ENCODE measurements at places on chromosomes 2 and 18. TPM values are rescaled to one million over a fixed set of nuclear protein-coding genes. Genes with fewer than 3 reads are reported as not detected.
A peak's percentile ranks its signal among the peaks of the same experiment; 100 is the strongest.

- no peak overlapping the region for H3K27ac ChIP-seq
- no peak for DNase-seq
- H3K4me3 ChIP-seq, result no peak overlapping the region
- no peaks in the 10 kb centered on the region for H3K27me3 ChIP-seq
- H3K4me1 ChIP-seq, result peaks cover 27% of the 10 kb centered on the region
Measured at GRCh38 chr2:208315081-208315788, 49.2 kb downstream of the PIKFYVE start.

GRCh38 chr2:67719351-67719750 lies 322.2 kb downstream of the ETAA1 start:
- H3K4me3 ChIP-seq, result no peak overlapping the region
- no peak for DNase-seq
- no peak overlapping the region for H3K27ac ChIP-seq
- H3K27me3 ChIP-seq, result no peaks in the 10 kb centered on the region
- H3K36me3 ChIP-seq, result no peaks in the 10 kb centered on the region

The CFAP65 gene
- not detected for total RNA-seq

DNA sequence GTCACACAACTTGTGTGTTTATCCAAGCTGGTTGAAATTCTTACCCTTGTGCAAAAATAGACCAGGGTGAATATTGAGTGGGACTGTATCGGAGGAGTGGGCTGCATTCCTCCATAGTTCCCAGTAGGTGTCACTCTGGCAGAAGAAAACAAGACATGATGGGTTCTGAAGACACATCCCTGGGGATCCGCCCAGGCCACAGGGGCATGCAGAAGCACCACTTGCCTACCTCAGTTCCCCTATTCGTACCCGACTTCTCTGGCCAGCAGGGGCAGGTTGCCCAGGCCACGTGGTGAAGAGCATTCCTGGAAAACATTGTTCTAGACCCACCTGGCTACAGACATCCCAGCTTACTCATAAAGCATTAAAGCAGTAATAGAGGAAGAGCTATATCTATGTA lies 168.2 kb downstream of the FAM210A start:
- H3K4me3 ChIP-seq, result no peak overlapping the region
- H3K36me3 ChIP-seq, result no peaks in the 10 kb centered on the region
- no peak for DNase-seq
- H3K27ac ChIP-seq, result no peak overlapping the region
- H3K4me1 ChIP-seq, result peaks cover 41% of the 10 kb centered on the region
- no peaks in the 10 kb centered on the region for H3K27me3 ChIP-seq

The CDK15 gene
- 0.49 TPM for total RNA-seq

DNA sequence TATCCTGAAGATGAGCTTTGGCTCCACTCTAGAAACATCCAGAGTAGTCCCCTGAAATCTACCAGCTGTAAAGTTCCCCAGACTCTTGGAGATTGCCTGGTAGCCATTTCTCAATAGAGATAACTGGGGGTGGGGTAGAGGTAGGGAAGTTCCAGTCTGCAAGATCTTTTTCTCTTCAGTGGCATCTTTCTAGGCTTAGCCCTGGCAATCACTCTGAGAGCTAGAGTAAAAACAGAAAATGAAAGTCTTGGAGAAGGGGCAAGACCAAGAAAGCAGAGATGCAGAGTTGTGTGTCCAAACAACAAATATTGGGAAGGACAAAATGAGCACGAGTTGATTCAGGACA lies 41.8 kb upstream of the LCLAT1 start:
- no peak overlapping the region for H3K4me3 ChIP-seq
- H3K4me1 ChIP-seq, result peaks cover 83% of the 10 kb centered on the region
- H3K27me3 ChIP-seq, result no peaks in the 10 kb centered on the region
- H3K27ac ChIP-seq, result peak overlapping the region; percentile 53
- H3K36me3 ChIP-seq, result no peaks in the 10 kb centered on the region

DNA sequence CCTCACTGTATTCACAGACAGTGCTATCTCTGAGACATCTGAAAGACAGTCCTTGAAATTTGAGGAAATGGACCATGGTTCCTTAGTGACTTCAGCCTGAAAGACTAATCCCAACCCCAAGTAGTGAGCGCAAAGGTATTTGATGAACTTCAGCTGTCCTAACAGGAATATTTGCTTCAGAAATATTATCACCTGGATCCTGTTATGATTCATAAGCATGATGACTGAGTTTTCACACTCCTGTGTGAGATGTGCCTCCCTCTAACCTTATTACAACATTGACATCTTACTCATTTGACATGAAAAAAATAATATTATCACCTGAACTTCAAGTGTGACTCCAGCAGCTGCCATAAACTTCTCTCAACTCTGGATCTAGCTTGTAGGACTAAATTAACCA lies 11.6 kb upstream of the MRPL19 start:
- no peaks in the 10 kb centered on the region for H3K4me1 ChIP-seq
- DNase-seq, result no peak
- no peaks in the 10 kb centered on the region for H3K27me3 ChIP-seq
- H3K4me3 ChIP-seq, result no peak overlapping the region

The GPR45 gene
- total RNA-seq, result not detected

DNA sequence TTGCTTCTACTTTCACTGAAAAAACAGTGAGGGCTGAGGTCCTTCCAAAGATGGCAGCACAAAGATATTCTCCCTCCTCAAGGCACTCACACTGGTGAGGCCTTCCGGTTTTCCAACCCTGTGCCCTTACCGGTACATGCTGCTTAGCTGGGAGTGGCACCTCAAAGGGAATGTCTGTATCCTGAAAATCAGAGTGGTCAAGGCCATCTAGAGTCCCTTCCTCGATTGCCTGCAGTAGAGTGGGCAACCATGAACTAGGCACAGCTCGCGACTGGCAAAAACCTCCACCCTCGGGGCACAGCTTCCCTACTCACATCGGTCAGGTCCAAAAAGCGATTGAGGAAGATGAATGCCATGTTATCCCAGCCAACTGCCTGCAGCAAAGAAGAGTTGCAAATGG lies 3.4 kb downstream of the KRTCAP3 start:
- peaks cover 16% of the 10 kb centered on the region for H3K4me1 ChIP-seq
- H3K27me3 ChIP-seq, result no peaks in the 10 kb centered on the region
- no peak for DNase-seq
- no peak overlapping the region for H3K4me3 ChIP-seq
- H3K27ac ChIP-seq, result no peak overlapping the region

GRCh38 chr18:46337271-46337670 lies 233.1 kb downstream of the HAUS1 start:
- peak overlapping the region; percentile 66 for H3K27ac ChIP-seq
- H3K27me3 ChIP-seq, result no peaks in the 10 kb centered on the region
- no peak overlapping the region for H3K4me3 ChIP-seq
- H3K4me1 ChIP-seq, result peaks cover 38% of the 10 kb centered on the region
- DNase-seq, result peak; percentile 14

The DUSP2 gene
- 3.0 TPM for total RNA-seq

- peaks cover 11% of the 10 kb centered on the region for H3K4me1 ChIP-seq
- no peak overlapping the region for H3K4me3 ChIP-seq
- H3K36me3 ChIP-seq, result no peaks in the 10 kb centered on the region
- no peaks in the 10 kb centered on the region for H3K27me3 ChIP-seq
- no peak for DNase-seq
Measured at GRCh38 chr18:3441290-3441689, 8.7 kb upstream of the TGIF1 start.

DNA sequence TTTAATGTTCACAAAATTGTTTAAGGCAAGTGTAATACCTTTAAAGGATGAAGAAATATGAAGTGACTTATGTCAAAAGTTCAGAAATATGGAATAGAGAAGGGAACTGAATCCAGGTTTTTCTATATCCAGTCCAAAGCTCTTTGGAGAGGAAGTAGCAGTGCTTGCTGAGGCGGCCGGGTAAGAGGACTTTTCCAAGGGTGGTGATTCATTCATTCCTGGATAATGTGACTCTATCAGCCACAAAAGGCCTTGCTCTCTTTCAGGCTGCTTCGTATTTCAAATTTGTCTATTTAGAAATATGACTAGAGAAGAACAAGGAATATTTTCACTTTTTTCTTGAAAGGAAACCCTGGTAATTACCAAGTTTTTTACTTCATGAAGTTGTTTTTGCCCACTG lies 830.1 kb upstream of the ZEB2 start:
- H3K36me3 ChIP-seq, result no peaks in the 10 kb centered on the region
- no peak for DNase-seq
- no peak overlapping the region for H3K4me3 ChIP-seq
- no peak overlapping the region for H3K27ac ChIP-seq

GRCh38 chr2:216394881-216395280 lies 17.4 kb upstream of the SMARCAL1 start:
- no peak for DNase-seq
- no peaks in the 10 kb centered on the region for H3K4me1 ChIP-seq
- no peaks in the 10 kb centered on the region for H3K27me3 ChIP-seq
- no peaks in the 10 kb centered on the region for H3K36me3 ChIP-seq

The EFR3B gene
- 0.49 TPM for total RNA-seq

DNA sequence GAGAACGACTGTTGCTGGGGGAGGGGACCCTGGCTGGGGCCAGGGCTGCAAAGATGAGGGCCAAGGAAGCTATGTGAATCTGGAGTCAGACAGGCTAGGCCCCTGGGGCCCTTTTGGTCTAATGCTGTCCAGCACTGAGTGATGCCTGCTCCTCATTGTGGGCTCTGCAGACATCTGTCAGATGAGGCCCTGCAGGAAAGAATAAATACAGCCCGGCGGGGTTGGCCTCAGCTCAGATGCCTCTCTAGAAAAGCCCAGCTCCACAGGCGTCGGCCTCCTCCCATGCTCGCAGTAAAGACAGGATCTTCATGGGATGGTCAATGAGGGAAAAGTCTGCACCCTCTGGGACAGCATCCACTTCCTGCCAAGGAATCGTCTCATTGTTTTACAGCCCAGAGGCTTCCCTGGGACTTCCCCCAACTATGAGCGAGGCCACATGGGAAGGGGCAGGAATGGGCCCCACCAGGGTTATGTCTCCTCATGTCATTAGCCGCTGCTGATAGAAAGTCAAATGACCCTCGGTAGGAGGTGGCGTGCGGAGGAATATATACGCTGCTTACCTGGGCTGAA lies 125.8 kb upstream of the GLI2 start:
- H3K27me3 ChIP-seq, result no peaks in the 10 kb centered on the region
- no peak overlapping the region for H3K27ac ChIP-seq
- peaks cover 17% of the 10 kb centered on the region for H3K4me1 ChIP-seq
- no peaks in the 10 kb centered on the region for H3K36me3 ChIP-seq
- H3K4me3 ChIP-seq, result no peak overlapping the region

DNA sequence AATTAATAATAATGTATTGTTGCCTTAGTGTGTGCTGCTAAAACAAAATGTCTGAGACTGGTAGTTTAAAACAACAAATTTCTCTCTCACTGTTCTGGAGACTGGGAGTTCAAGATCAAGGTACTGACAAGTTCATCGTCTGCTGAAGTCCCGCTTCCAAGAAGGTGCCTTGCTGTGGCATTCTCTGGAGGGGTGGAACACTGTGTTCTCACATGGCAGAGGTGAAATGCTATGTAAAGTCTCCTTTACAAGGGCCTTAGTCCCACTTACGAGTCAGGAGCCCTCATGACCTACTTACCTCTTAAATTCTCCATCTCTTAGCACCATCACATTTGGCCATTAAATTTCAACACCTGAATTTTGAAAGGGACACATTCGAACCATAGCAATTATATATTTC lies 299.2 kb upstream of the RBMS1 start:
- no peaks in the 10 kb centered on the region for H3K36me3 ChIP-seq
- no peak for DNase-seq
- H3K27ac ChIP-seq, result no peak overlapping the region
- no peaks in the 10 kb centered on the region for H3K4me1 ChIP-seq

DNA sequence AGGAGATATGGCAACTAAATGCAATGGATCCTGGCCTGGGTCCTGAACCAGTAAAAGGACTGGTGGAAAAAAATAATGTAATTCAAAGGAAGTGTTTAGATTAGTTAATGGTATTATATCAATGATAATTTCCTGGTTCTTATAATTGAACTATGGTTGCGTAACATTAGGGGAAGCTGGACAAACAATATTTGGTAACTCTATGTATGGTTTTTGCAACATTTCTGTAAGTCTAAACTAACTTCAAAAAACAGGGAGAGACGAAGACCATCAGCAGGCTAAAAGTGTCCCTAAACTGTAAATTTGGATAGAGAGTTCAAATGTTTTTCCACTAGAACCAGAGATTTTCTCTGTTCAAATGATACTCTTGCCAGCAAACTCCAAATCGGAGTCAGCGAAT lies 36.9 kb downstream of the KLF7 start:
- no peak overlapping the region for H3K27ac ChIP-seq
- no peak for DNase-seq
- H3K36me3 ChIP-seq, result peaks cover 6% of the 10 kb centered on the region
- no peak overlapping the region for H3K4me3 ChIP-seq
- H3K4me1 ChIP-seq, result peaks cover 27% of the 10 kb centered on the region
- no peaks in the 10 kb centered on the region for H3K27me3 ChIP-seq

- H3K27me3 ChIP-seq, result no peaks in the 10 kb centered on the region
- no peak for DNase-seq
- H3K27ac ChIP-seq, result no peak overlapping the region
- no peaks in the 10 kb centered on the region for H3K36me3 ChIP-seq
- no peak overlapping the region for H3K4me3 ChIP-seq
- H3K4me1 ChIP-seq, result no peaks in the 10 kb centered on the region
Measured at GRCh38 chr18:35000457-35000856, 40.8 kb upstream of the MAPRE2 start.

DNA sequence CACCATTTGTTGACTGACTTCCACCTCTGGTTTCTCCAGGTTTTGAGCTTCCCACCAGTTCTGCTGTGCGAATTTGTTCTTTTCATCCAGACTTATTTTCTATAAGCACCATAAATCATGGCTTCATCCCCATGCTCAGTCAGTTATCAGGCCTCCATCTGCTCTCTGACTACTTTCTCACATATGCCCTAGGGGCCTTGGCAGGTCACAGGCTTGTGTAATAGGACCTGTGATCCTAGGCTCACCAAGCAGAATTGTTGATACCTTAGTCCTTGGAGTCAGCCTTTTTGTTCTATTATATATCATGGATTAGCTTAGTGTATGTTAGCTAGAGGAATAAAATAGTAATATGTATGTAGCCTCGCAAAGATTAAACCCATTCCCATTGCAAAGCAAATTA lies 284.2 kb upstream of the TANK start:
- H3K4me3 ChIP-seq, result no peak overlapping the region
- no peak for DNase-seq
- H3K4me1 ChIP-seq, result no peaks in the 10 kb centered on the region
- no peaks in the 10 kb centered on the region for H3K27me3 ChIP-seq
- H3K36me3 ChIP-seq, result no peaks in the 10 kb centered on the region
- no peak overlapping the region for H3K27ac ChIP-seq

All from sigmoid colon (tissue), 7 donors.